ENCODE measurements at places on chromosomes 12 and 14.

- no peak for DNase-seq
Measured at GRCh38 chr12:132328282-132329029, 933 bp downstream of the GALNT9 start.

- DNase-seq = no peak
Measured at GRCh38 chr12:132103542-132104308, 40.4 kb downstream of the DDX51 start.

GRCh38 chr12:67964456-67964855, 24.8 kb upstream of the IFNG-AS1 start:
- no peak for DNase-seq

DNA sequence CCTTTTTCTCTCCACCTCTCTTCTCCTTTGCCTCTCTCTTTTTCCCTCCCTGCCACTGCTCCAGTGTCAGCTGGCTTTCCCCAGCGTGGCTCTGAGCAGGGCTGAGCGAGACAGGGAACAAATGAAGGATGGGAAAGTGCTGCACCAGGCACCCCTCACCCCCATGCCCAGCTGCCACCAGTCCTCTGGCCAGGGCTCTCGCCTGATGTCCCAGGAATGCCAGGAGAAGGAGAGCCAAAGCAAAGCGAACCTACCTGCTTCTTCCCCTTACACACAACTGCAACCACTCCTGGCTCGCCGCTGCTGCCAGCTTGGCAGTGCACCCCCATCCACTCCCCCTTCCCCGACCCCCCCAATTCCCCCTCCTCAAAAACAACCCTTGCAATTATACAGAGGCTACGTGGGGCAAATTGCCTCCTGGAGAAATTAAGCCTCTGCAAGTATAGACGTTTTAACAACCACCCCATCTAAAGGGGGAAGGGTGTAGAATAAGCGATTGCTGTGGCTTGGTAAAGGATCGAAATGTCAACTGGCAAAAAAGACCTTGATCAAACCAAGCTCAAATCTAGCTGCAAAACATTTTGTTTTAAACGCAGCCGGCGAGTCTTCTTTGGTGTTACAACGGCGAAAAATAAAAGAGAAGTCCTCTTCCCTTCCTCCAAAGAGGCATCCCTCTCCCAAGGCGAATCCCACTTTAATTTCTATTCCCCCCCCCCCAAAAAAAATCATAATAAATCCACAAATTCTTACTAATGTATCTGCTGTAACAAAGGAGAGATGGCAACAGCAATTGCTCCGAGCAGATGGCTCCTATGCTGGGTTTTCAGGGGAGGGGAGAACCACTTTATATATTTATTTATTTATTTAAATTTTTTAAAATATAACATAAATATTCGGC, 2.9 kb downstream of the BCL11B start:
- no peak for DNase-seq

DNA sequence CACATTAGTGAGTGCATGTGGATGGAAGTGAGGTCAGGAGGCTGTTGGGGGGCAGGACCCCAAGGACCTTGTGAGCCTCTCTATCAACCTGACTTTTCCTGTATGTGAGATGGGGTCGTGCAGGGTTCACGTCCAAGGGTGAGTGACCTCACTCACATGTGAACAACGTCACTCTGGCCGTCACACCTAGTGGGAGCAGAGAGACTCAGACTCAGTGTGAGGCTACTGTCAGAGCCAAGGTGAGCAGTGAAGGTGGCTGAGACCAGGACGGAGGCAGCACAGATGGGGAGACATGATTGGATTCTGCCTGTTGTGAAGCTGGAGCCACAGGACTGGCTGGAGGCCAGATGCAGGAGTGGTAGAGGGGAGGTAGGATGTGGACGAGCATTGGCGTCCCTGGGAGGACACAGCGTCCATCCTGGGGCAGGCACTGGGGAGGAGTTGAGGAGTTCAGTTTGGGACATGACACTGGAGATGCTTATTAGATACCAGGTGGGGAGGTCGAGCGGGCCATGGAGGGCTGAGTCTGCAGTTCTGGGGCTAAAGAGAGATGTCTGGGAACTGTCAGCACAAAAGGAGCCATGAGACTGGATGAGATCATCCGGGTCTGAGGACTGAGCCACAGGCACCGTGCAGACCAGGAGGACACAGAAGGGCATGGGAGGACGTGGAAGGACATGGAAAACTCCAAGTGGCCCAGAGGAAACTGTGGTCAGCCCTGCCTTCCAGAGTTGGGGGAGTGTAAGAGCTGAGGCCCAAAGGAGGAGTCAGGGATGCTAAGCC, 92.8 kb downstream of the LGMN start:
- no peak for DNase-seq

GRCh38 chr12:122963941-122964265, 2.4 kb downstream of the ABCB9 start:
- DNase-seq = no peak

DNA sequence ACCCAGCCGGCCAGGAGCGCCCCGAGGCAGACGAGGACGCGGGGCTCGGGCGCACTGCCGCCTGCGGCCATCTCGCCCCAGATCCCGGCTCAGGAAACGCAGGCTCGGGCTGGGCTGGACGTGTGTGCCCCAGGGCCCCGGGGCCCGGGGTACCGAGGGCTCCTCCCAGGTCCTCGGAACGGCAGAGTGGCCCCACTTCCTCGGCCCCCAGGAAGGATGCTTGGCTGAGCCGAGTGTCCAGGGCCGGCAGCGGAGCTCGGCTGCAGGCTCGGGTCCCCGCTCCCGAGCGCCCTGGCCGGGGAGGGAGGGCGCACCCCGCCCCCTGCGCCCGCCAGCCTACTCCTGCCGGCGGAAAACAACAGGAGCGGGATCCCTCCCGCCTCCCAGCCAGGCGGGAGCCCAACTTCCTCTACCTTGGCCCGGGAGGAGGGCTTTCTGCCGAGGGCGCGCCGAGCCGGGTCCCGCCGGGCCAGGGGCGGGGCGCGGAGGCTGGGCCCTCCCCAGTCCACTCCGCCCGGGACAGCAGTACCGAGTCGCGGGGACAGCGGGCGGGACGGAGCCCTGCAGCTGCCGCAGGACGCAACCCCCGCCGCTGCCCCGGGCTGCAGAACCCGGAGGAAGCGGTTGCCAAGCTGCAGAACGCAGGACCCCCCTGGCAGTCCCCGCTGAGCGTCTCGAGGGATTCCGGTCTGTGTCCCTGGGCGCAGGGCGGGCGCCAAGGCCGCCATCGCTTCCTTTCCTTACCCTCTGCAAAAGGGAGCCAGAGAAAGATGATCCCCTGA, at the start of gene VSIG10:
TSS of gene VSIG10 (minus strand) at position 411 of the 782 bp plus-strand sequence. CDS start at position 71, 340 bp downstream.
- DNase-seq = no peak

Measured in activated CD4-positive, CD25-positive, alpha-beta regulatory T cell (primary cell).